GM19239 (cell line): ENCODE measurements at places on chromosomes 3 and 15.

- DNase-seq, result no peak
These were observed 34.4 kb downstream of the PPARG start for GRCh38 chr3:12323237-12323636.

DNA sequence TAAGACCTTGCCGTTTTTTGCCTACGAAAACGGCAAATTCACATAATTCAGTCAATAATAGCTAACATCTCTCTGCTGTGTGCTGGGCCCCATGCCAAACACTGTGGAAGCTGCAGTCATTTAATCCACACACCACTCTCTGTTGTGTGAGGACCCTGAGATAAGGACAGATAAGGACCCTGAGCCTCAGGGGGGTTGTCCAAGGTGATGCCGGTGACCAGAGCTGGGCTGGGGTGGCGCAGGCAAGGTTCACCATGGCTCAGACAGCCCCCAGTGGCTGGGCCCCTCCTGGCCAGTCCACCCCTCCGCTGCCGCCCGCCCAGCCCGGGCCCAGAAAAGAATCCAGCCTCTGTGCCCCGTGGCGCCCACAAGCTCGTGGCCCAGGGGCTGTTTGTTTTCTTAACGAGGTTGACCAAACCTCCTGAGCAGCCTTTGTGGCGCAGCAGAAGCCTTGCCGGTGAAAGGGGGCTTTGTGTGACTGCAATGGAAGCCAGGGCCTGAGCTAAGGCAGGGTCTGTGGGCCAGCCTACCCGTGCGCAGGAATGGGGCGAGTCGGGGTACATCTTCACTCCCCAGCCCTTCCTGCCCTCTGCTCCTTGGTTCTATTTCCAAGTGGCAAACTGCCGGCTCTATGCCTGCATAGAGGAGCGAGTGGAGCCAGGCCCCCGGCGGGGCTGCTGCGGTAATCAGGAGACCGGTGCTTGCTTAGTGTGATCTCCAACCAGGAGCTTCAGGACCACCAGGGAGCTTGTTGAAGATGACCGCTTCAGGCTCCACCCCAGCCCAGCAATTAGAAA is 4.4 kb upstream of the SNX22 start:
- DNase-seq, result no peak

DNA sequence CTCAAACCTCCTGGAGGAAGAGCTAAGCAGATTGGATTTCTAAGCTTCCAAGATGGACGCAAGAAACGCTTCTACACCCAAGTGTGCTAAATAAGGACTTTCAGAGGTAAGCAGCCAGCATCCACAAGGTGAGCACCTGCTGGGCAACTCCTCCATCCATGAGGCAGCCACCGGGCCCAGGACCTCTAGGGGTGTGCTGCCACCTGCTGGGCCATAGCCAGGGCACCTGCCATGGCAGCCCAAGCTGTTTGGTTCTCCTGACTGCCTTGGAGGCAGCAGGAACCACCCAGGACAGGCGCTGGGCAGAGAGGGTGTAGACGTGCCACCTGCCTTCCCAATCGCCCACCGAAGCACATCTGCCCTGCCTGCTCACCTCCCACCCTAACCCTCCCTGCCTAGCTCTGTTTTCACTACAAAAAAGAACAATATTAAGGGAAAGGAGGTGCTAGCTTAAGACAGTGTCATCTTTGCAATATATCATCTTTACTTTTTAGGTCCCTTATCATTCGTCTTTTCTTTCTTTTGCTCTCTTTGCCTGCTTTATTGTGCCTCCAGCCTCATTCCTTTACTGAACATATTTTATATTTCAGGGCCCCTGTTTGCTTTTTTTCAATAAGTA is 12.9 kb downstream of the C15orf62 start:
- DNase-seq, result no peak

DNA sequence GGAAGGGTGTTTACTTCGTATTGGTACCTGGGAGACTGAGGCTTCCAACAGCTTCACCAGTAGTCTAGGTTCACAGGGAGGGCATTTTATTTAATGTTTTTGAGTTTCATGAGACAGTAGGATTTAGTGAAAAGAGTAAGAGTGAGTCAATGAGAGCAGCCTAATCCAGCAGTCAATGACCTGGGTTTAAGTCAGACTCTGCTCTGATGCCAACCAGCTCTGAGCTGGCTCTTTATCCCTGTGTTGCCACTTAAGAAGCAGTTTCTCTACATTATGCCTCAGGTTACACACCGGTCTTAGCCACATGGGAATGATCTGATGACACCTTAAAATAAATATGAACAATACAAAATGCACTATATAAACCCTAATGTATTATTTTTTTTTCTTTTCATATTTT is 59.4 kb upstream of the KCNMB2 start:
- DNase-seq, result no peak

DNA sequence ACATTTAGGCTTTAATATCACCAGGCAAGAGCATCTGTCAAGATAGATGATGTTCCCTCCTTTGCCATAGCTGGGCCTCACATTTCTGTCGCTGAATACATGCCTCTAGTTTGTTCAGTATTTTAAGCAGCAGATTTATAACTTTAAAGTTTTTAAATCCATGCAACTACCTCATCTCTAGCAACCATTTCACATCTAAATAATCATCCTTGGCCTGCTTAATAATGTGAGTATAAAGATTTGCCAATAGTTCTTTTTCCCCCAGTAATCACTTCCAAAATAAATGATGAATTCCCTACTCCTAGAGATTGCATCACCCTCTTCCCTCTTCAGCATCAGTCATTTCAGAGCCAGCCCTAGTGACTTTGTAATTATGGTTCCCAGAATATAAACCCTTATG is 36.2 kb upstream of the FILIP1L start:
- no peak for DNase-seq

DNA sequence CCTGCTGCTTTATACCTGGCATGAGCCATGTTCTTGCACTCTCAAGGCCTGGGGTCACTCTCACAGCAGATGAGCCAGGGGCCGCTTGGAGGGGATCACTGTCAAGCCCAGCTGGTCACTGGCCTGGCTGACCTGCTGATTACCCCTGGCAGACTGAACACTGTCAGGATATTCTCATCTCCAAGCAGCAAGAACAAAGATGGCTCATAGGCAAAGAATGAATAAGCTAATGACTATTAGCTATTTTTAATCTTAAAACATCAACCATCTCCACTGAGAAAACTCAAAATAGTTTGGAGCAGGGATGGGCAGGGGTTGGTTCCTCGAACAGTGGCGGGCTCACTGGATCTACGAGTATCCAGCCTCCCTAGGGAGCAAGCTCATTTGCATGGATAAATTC is 64.4 kb upstream of the ACAN start:
- no peak for DNase-seq

GRCh38 chr15:83379579-83379959 is 67.6 kb upstream of the SH3GL3 start:
- DNase-seq, result no peak

DNA sequence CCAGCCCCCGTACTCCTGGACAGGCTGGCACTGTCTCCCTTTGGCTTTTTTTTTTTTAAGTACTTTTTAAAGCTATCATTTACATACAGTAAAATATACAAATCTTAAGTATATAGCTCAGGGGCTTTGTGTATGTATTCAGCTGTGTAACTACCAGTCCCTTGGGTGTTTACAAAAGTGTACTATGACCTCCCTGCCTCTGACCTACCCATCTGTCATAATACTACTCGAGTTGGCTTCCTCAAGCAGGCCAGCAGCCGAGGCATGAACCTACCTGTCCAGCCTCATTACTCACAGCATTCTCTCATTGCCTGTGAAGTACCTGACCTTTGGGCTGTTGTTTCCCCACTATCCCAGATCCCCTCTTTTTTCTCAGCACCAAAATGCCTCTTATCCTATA is 33.2 kb downstream of the ABHD2 start:
- DNase-seq, result no peak

DNA sequence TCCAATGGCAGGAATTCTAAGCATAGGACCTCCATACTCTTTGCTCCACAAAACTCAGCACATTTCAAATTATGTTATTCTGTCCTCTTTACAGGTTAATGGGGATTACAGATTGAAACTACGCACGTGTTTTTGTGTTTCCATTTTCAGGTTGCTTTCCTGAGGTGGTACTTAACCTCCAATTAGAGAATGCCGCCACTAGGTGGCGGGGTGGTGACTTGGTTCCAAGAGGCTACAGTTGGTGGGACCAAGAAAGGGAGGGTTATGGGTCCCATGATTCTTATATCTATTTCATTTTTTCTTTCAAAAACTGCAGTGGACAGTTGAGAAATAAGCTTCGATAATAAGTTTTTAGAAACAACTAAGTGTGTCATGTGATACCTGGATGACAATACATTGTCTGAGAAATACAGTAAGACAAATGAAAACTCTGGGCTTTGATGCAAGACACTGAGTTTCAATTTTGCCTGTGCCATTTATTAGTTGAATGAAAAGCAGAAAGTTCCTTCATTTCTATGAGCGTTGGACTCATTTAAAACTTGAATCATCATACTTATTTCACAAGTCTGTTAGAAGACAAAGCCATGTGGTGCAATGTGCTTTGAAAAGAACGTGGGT is 539.0 kb downstream of the FGF12 start:
- DNase-seq, result peak; percentile 28

DNA sequence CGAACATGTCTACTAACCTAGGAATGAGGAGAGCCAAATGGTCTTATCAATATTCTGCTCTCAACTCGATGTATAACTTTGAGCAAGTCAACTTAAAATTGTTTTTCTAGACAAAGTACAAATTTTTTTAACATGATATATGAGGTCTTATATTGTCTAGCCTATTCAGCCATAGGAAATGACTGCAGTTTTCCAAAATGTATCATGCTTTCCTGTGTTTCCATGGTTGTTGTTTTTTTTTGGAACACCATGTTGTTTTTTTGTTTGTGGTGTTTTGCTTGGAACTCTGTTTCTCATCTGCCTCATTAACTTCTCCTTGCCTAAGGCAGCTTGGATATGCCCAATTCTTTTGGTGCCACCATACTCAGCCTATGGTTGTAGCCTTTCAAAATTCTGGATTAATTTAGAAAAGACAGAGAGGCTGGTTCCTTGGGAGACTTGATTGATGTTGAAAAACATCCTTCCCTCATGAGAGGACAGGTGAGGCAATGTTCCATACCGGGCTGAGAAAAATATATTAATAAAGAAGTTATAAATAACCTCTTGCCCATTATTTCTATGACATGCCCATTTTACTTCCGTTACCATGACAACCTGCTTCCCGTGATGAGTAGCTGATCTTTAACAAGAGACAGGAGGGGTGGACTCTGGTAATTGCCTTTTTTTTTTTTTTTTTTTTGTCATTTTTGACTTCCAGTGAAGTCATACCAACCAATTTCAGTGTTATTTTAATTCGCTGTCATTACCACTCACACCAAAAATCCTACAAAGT is 687.9 kb upstream of the GRM7 start:
- no peak for DNase-seq

GRCh38 chr15:82043796-82044372 is 1.9 kb downstream of the MEX3B start:
- DNase-seq, result no peak

GRCh38 chr15:89754361-89755154 is 3.5 kb upstream of the MESP1 start:
- DNase-seq, result no peak

DNA sequence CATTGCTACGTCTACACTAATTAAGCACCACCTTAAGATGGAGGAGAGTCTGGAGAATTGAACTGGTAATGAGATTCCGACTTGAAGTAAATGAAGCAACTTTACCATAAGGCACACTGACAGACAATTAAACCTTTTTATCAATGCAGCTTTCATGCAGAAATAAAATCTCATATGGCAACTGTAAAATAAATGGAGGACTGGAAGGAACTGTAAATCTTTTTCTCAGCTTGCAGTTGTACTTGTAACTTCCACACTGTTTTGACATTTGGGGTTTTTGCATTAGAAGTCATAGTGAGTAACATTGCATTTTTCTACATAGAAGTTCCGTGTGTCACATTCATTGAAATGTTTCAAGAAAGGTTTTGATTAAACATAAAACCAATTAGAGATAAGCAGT is 705.3 kb downstream of the NLGN1 start:
- DNase-seq, result no peak

GRCh38 chr3:43004282-43004681 is 25.2 kb downstream of the GASK1A start:
- DNase-seq, result no peak

GRCh38 chr3:52866427-52866826 is 30.9 kb downstream of the STIMATE start:
- DNase-seq, result no peak

DNA sequence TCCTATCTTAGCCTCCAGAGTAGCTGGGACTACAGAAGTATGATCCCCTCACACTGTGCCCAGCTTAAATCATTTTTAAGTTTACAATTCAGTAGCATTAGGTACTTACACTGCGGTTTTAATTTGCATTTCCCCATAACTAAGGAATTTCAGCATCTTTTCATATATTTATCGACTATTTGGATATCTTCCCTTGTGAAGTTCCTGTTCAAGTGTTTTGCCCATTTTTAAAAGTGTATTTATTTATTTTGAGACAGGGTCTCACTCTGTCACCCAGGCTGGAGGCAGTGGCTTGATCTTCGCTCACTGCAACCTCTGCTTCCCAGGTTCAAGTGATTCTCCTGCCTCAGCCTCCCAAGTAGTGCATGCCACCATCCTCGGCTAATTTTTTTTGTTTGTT is 12.5 kb upstream of the MAP2K1 start:
- no peak for DNase-seq
